ENCODE measurements at places on chromosomes 3 and 15.

DNA sequence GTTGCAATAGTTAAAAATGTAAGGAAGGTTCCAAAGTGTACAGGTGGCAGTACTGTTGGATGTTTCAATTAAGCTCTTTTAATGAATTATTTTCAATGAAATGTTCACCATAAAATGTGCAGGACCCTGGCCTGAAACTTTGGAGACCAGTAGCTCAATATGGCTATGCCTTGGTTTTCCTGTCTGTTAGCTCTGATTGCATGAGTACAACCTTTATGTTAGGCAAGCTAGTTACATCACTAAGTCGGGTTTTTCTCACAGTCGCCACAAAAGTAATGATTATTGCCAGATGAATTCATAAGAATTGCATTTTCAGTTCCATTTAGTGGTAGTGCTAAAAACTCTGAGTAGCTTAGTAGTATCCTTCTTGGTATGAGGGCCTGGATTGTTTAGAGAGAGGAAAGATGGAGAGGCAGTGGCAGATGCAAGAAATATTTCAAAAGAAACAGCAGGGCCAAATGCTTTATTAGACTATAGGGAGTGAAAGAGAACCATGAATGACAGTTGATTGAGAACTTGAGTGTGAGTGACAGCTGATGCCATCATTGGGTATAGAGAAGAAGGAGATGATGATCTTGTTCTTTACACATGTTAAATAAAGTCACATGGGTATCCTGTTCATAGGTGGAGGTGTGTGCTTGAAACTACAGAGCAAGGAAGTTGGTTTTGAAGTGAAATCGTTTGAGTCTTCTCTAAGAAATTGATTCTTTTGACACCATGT lies 109.5 kb downstream of the AKAP13 start:
- no peak for DNase-seq

DNA sequence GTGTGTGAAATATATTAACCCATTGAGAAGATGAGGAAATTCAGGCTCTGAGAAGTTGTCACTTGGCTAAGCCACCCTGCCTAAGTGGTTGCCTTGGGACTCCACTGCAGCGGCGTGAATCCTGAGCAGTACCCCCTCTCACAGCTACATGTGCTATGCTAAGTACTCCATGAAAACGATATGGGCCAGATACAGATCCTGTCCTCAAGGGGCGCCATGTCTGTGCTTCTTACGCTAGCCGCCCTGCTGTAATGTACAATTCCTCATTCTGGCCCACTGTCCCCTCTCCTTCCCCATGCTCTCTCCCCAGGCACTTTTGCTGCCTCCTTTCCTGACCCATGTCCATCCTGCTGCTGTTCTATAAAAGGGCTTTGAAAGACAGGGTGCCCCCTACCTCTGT lies 140.3 kb downstream of the FEZF2 start:
- no peak for DNase-seq

- no peak for DNase-seq
Observed at GRCh38 chr15:89824607-89824867, 9.9 kb upstream of the ANPEP start.

- no peak for DNase-seq
Observed at GRCh38 chr15:78389738-78390137, 48.3 kb upstream of the IREB2 start.

- DNase-seq = no peak
Observed at GRCh38 chr3:131973731-131974130, 61.1 kb downstream of the CPNE4 start.

DNA sequence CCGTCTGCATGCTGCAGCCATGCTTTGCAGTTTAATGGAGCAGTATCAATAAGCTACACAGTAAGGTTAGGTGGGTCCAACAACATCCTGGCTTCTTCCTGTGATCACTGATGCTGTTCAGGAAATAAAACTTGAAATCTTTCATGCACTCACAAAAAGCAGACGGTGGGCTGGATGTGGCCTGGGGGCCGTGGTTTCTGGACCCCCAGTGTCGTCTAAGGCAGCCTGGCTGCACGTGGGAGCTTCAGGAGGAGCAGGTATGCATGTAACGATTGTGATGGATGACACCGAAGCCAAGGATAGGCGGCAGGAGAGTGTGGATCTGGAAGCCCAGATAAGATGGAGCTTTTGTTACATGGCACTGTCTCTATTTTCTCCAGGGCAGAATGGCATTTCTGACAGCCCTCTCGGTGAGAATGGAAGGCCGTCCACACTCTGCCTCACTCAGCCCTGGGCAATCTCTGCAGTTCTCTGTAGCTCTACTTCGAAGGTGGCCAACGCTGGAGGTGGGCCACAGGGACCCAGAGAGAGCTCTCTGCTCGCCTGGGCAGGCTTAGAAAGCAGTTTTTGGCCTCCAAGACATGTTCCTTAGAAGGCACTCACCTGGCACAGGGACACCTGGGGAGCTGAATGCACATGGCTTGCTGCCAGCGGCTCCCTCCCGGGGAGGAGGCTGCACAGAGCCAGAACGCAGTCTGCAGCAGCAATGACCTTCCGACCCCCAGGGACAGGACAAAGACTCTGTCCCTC lies 46.4 kb upstream of the IQSEC1 start:
- DNase-seq = no peak

DNA sequence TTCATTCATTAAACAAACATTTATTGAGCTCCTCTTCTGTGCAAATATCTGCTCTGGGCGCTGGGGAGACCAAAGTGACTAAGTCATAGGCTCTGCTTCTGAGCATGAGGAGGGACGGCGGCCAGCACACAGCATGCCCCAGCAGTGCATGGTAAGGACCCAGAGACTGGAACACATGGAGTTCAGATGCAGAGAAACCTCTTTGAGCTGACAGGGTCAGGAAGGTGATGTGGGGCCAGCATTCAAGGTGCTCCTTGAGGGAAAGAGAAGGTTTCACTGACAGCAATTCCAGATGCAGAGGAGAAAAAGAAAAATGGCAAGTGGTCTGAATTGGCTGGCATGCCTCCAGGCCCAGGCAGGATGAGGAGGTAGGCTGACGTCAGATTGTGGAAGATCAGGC lies 234.5 kb downstream of the UACA start:
- no peak for DNase-seq

DNA sequence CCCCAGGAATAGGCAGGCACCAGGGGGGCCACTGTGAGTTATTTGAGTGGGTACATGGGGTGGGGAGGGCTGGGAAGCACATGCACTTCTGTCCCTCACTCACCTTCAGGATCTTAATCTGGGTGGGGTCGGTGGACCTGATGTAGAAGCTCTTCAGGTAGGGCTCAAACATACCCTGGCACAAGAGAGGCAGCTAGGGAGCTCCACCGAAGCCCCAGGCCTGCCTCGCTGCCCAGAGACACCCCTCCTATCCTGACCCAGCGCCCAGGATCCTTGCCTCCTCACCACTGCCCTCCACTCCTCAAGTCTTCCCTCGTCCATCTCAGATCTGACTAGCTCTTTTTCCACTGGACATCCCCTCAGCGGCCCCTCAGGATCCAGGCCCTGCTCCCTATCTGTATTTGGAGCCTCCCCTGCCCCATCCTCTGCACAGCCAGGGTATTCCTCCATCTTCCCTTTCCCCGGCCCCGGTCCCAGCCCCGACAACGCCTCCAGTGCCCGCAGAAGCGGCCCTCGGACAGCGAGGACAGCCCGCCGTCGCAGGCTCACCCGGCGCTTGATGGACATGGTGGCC lies 30.0 kb downstream of the AP3B2 start:
- no peak for DNase-seq

- no peak for DNase-seq
Observed at GRCh38 chr3:147645761-147646160, 236.6 kb downstream of the ZIC1 start.

DNA sequence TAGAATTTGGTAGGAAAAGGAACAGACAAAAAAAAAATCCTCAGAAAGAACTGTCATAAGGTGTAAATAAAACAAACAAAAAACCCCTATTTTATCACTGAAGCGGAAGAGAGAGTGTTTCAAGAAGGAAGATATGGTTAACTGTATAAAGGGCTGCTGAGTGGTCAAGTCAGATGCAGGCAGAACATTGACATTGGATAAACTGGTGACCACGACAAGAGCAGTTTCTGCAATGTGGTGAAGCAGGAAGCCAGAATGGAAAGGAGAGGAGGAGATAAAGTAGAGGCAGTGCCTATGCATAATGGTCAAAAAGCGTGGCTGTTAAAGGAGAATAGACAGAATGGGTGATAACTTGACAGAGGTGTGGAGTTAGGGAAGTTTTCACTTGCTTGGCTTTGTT lies 75.3 kb downstream of the CYP19A1 start:
- DNase-seq = no peak

DNA sequence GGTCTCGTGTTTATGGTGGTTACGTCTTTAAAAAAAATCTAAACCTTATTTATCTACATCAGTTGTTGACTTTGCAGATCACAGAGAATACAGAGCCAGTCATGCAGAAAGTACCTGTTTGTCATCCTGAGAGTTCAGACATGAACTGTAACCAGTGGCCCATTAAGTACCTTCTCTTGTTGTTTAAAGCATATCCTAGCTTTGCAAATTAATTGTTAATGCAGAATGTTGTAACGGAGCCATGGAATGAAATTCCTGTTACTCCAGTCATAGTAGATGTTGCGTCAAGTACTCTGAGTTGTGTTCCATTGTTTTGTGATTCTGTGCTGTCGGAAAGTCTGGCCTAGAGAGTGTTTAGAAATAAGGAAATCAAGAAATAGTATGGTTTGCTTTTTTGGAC lies 205.2 kb downstream of the RBMS3 start:
- no peak for DNase-seq

- no peak for DNase-seq
Observed at GRCh38 chr3:168654700-168655099, 559.0 kb upstream of the GOLIM4 start.

Data from activated T-cell treated with anti-CD3 and anti-CD28 coated beads, Interleukin-2, amount 50 U/mL, for 72 hours (primary cell).